ENCODE measurements at places on chromosomes 12 and 14.
A peak's percentile ranks its signal among the peaks of the same experiment; 100 is the strongest.

DNA sequence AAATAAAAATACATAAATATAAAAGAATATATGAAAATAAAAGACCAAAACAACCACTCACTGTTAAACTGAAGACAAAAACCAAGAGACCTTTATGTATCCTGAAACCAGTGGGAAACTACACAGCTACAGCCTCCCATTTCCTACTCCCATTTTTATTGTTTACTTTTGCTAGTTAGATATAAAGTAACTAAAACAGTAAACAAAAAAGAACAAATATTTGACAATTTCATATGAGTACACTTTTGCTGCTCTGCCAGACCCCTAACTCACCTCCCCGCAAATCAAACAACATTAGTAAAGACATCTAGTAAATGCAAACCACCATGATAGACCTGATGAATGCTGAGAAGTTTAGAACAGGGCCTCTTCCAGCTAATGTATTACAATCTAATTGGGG is 97.1 kb downstream of the BCL2L14 start:
- no peak for DNase-seq

- no peak for DNase-seq
Observed at GRCh38 chr14:60632257-60632656, 17.0 kb downstream of the SIX1 start.

GRCh38 chr12:119204131-119204530 is 25.4 kb downstream of the HSPB8 start:
- DNase-seq, result peak; percentile 98

GRCh38 chr12:106845902-106846301 is 71.4 kb downstream of the RIC8B start:
- no peak for DNase-seq

DNA sequence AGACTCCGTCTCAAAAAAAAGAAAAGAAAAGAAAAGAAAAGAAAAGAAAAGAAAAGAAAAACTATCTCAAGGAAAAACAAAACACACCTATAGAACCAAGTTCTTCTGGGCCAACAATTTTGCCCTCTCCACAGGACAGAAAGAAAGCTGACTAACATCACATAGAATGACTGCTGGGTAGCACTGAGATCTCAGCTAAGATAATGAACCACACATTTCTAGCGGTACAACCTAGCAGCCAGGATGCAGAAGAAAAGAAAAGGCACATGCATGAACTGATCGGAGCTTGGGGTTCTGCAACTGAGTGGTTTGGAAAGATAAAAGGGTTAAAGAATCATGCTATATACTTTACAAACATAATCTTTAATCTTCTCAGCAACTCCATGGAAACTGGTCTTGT is 19.5 kb downstream of the TMED10 start:
- DNase-seq, result no peak

GRCh38 chr14:35471803-35472202 is 62.2 kb upstream of the INSM2 start:
- DNase-seq, result no peak

DNA sequence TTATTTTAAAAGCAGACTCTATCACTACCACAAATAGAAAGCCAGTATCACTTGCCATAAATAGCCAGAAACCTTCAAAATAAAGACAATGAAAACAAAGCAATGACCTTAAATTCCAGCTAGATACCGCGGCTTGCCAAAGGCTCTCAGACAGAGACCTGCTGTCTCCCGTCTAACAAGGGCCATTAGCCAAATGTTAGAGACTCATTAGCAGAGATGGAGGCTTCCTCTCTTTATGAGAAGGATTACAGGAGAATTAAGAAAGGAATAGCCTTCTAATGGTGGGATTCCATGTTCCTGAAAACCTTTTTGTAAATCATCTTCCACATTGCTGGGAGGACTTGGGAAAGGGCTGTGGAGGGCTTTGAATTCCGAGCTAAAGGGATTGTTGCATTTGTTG is 206.7 kb downstream of the AACS start:
- no peak for DNase-seq

DNA sequence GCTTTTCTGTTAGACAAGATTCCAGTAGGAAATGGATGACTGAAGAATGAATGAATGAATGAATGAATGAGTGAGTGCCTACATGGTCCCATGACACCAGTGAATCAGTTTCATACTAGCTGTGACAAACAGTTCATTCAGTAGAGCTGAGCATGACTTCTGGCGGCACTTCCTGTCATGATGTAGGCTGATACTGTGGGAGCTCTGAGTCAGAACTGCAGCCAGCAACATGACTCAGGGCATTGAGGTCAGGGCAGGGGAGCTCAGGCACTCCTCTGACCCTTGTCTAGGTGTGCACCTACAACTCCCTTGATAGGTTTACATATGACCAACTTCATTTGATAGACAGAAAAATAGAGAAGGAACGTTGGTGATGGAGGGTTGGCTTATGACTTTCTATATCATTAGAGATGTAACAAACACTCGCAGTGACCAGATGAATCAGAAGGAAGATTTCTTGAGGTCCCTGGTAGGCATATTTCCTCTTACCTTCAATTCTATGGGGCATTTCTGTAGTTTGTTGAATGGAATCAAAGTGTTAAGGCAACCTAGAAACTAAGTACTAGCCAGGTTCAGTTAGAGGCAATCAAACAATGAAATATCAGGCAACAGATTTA is 139.3 kb upstream of the ARHGAP5 start:
- DNase-seq, result no peak

GRCh38 chr14:88765130-88765529 is 27.6 kb downstream of the EML5 start:
- no peak for DNase-seq

- no peak for DNase-seq
Observed at GRCh38 chr14:38824706-38825105, 278.3 kb downstream of the SEC23A start.

DNA sequence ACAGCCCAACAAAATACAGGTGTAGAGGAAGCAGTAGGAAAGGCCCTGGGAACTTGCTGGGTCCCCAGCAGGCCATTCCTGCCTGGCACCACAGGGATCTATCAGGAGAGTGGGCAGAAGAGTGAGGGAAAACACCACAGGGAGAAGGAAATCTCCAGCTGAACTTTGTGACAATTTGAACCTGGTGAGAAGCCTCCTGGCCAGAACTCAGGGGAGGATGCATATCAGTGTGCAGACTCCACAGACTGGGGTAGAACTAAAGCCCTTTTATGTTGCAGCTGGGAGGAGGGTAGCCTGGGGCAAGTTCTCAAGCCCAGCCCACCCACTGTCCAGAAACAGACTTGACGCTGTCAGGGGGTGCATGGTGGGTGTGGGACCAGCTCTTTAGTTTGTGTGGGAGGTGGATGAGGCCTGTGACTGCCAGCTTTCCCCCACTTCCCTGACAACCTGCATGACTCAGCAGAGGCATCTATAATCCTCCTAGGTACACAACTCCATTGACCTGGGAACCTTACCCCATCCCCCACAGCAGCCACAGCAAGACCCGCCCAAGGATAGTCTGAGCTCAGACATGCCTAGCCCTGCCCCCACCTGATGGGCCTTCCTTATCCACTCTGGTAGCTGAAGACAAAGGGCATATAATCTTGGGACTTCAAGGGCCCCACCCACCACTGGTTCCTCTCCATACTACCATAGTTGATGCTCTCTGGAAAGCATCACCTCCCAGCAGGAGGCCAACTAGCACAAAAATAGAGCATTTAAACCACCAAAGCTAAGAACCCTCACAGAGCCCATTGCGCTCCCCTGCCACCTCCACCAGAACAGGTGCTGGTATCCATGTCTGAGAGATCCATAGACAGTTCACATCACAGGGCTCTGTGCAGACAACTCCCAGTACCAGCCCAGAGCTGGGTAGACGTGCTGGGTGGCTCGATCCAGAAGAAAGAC is 28.9 kb downstream of the PNN start:
- DNase-seq, result no peak

GRCh38 chr12:108063192-108063591 is 65.9 kb upstream of the WSCD2 start:
- DNase-seq, result no peak

DNA sequence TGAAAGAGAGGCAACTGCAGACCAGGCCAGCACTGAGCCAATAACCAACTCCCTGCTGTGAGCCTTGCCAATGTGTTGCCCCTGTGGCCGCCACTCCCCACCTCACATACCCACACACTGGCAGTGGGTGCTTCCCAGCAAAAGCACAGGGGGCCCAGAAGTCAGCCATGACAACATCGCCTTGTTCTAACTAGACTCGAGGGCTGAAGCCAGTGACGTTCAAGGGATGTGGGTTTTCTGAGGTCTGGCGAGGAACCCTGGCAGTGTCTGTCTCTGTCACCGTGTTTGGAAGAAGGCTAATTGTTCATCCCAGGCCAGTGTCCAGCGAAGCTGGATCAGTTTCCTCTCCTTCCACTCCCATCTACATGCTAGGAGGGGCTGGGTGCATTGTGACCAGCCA is 311.8 kb upstream of the AMIGO2 start:
- DNase-seq, result no peak

DNA sequence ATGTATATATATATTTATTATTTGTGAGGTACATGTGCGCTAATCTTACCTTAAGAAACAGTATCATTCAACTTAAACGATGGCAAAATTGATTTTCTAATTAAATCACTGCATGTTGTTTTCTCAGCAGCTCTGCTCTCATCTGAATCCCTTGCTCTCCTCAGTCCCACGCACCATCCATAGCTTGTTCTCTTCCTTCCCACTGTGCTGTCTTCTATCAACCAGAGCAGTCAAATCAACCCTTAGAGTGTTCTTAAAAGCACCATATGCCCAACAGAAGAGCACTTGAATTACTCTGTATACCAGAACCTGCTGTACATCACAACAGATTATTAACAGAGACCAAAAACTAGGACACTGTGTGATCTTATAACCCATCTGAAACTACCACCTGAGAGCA is 209.4 kb upstream of the G2E3 start:
- DNase-seq, result no peak

GRCh38 chr14:79162833-79163232 is 992.7 kb downstream of the NRXN3 start:
- no peak for DNase-seq

- DNase-seq, result no peak
Observed at GRCh38 chr12:53187145-53187899, 6.6 kb upstream of the CSAD start.

DNA sequence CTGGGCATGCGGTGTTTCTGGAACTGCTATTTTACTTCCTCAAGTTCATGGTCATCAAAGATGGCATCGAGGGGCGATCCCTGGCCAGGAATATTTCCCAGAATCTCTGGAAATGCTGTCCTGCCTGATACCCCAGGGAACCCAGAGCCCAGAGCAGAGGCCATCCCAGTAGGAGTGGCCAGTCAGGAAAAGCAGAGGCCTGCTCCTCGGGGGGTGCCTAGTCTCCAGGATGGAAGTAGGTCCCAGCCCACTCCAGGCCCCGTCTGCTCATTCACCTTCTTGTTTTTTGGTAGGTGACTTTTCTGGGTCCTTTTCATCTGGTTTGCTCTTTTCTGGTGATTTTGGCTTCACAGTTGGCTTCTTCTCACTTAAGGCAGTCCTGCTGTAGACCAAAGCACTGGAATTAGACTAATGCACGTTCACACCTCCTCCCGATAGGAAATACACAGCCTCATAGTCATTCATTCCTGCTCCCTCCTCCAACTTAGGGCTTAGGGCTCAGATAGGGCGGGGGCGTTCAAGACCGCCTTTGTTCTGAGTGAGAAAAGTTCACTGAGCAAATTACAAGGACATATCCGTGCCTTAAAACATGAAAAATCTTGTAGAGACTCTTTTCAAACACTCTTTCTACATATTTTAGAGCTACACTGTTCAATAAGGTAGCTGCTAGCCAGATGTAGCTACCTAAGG is 51.1 kb downstream of the TRAFD1 start:
- no peak for DNase-seq

DNA sequence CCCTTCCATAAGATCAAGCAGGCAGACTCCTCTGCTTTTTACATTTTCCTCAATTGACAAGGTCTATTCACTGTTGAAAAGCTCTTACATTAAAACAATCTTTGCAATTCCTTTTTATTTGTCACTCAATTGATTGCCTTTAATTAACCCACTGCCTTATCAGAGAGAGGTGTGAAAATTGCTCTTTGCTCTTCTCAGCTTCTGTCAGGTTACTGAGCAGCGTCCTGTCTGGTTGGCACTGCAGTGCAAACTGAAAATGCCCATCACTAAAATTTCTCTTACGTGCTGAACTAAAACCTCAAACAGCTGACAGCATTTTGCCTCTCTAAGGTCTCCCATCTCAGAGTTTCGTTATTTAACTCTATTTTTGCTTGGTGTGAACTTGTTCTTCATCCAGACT is 504.1 kb upstream of the ATXN7L3B start:
- DNase-seq, result no peak

DNA sequence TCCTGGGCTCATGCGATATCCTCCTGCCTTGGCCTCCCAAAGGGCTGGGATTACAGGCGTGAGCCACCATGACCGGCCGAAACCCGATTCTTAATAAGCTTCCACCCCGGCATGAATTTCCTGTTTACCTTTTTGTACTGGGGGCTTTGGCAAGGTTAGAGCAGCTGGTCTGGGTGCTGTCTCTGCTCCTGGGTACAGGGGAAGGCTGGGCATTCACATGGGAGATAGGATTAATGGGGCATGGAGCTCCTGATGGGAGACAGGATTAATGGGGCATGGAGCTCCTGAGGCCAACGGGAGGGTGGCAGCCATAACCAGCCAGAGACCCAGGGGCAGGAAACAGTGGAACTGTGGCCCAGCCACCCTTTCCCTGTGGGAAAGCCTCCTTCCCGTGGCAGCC is 69.5 kb upstream of the DICER1 start:
- no peak for DNase-seq

DNA sequence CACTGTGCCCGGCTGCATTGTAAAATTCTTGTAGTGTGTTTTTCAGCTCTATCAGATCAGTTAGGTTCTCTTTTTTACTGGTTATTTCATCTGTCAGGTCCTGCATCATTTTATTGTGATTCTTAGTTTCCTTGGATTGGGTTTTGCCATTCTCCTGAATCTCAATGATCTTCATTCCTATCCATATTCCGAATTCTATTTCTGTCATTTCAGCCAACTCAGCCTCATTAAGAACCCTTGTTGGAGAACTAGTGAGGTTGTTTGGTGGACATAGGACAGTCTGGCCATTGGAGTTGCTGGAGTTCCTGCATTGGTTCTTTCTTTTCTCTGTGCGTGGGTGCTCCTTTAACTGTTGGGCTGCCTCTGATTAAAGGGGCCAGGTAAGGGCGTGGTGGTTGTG is 5.6 kb upstream of the C1S start:
- DNase-seq, result no peak

DNA sequence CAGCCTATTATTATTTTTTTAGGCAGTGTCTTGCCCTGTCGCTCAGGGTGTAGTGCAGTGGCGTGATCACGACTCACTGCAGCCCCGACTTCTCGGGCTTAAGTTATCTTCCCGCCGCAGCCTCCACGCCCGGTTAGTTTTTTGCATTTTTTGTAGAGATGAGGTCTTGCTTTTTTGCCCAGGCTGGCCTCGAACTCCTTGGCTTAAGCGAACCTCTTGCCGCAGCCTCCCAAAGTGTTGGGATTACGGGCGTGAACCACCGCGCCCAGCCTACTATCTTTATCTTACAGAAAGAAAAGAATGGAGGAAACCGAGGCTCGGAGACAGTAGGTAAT is 507 bp upstream of the PTPN11 start:
- no peak for DNase-seq

- no peak for DNase-seq
Observed at GRCh38 chr14:105974902-105975301, 448.5 kb downstream of the TMEM121 start.

Measured in lung (tissue), 17 donors.